ENCODE measurements at places on chromosomes 16 and 17.

DNA sequence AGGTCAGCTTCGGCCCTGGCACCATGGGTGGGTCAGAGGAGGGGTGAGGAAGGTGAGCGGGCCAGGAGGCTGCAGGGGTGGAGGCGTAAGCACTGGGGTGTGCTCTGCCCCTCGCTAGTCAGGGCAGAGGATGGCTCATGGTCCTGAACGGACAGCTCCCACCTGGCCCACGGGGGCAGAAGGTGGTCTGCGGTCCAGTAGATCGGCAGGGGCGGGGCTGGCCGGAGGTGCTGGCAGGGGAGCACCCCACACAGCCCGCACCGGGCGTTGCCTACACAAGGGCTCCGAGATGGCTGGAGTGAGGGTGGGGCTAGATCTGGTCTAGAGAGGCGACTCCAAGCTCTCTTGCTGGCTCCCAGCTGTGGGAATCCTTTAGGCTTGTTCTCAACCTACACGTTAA is 8.2 kb downstream of the NPTX1 start:
- no peak for DNase-seq

- DNase-seq, result no peak
Observed at GRCh38 chr16:31568577-31569359, 41.1 kb downstream of the AHSP start.

- no peak for DNase-seq
Observed at GRCh38 chr17:30586818-30587595, 109.8 kb downstream of the GOSR1 start.

- DNase-seq, result no peak
Observed at GRCh38 chr16:67039260-67040020, 10.5 kb downstream of the CBFB start.

DNA sequence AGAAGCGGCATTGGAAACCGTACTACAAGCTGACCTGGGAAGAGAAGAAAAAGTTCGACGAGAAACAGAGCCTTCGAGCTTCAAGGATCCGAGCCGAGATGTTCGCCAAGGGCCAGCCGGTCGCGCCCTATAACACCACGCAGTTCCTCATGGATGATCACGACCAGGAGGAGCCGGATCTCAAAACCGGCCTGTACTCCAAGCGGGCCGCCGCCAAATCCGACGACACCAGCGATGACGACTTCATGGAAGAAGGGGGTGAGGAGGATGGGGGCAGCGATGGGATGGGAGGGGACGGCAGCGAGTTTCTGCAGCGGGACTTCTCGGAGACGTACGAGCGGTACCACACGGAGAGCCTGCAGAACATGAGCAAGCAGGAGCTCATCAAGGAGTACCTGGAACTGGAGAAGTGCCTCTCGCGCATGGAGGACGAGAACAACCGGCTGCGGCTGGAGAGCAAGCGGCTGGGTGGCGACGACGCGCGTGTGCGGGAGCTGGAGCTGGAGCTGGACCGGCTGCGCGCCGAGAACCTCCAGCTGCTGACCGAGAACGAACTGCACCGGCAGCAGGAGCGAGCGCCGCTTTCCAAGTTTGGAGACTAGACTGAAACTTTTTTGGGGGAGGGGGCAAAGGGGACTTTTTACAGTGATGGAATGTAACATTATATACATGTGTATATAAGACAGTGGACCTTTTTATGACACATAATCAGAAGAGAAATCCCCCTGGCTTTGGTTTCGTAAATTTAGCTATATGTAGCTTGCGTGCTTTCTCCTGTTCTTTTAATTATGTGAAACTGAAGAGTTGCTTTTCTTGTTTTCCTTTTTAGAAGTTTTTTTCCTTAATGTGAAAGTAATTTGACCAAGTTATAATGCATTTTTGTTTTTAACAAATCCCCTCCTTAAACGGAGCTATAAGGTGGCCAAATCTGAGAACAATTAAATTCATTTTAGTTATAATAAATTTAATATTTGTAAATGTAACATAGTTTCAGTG is 1.7 kb downstream of the HEXIM1 start:
- DNase-seq, result no peak

GRCh38 chr17:41652461-41652970 is 28.1 kb upstream of the KRT17 start:
- DNase-seq, result no peak

- no peak for DNase-seq
Observed at GRCh38 chr16:75226550-75227360, 8.0 kb downstream of the CTRB1 start.

GRCh38 chr17:10512856-10513255 is 5.5 kb downstream of the MYH1 start:
- no peak for DNase-seq

DNA sequence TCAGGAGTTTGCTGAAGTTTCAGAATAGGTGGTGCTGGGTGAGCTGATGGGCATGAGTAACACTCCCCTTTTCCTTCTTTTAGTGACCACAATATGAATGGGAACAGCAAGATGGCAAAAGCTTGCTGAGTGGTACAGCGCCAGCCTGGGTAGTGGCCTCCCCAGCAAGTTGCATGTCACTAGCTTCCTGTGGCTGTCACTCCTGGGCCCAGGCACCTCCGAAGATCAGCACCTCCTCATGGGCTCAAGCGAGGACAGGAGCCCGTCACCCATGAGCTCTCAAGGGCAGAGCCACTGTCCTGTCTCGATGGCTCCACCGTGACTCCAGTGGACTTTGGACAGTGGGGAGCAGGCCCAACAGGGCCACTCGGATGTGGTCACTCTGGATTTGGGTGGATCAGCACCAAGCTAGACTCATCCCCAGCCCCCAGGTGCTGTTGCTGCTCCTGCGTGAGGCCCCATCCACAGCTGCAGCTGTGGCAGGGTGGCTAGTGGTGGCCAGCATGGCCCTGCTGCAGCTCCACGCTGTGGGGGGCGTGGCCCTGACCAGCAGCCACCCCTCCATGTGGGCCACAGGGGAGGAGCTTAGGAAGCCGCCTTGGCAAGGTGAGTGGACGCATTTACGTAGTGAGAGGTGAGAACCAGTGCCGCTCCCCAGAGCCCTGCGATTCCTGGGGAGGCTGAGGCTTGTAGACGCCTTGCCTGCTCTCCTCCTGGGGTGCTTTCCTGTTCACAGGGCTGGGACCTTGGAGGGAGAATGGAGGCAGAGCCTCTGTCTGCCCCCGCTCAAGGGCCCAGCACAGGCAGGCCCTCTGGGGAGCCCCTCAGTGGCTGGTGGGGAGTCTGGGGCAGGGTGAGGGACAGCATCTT is 13.6 kb upstream of the DNASE1 start:
- no peak for DNase-seq

DNA sequence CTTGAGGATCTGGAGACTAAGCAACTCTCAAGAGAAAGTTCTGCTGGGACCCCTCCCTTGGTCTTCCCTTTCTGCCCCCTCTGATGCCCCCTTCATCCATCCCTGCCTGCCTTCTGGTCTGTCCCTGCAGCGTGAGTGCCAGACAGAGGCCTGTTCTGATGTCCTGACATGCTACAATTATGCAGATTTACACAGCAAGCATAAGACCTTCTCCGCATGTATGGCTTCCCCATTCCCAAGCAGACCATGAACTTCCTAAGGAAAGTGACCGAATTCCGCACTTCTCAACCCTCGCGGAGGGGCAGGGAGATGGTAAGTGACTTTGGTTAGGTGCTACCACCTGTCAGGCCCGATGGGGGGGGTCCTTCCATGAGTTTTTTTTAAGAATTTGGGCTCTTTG is 150.1 kb upstream of the SDK2 start:
- DNase-seq, result no peak

GRCh38 chr17:10233161-10233560 is 34.8 kb upstream of the GAS7 start:
- no peak for DNase-seq

DNA sequence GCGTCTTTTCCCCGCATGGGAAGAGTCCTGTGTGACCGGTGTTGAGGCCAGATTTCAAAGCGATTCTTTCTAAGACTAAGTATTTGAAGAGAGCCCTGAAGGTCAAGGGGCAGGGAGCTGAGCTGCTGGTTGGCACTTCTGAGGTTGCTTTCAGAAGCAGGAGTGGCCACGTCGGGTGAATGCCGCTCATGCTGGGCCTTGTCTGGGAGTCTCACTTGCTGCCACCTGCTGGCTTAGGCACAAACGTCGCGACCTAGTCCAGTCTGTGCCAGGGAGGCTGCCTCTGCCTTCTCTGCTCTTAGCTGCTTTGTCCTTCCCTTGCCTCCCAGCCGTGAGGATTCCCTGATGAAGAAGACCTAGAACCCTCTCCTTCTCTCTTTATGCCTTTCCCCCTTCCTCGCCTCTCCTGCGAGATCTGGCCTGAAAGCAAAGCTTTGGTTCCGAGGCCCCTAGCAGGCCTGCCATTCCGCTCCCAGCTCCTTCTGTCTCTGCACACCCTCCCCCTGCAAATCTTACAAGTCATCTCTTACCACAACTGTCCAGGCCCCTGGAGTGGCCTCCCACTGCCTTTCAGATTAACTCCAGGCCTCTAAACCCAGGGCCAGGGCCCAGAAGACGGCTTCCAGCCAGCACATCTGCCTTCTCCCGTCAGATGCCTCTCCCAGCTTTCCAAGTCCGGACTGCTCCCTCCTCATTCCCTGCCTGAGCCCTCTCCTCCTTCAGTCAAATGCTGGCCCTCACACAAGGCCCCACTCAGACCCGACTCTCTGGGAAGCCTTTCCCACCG is 11.4 kb downstream of the CTNS start:
- no peak for DNase-seq

- no peak for DNase-seq
Observed at GRCh38 chr17:4940555-4941318, 669 bp downstream of the RNF167 start.

DNA sequence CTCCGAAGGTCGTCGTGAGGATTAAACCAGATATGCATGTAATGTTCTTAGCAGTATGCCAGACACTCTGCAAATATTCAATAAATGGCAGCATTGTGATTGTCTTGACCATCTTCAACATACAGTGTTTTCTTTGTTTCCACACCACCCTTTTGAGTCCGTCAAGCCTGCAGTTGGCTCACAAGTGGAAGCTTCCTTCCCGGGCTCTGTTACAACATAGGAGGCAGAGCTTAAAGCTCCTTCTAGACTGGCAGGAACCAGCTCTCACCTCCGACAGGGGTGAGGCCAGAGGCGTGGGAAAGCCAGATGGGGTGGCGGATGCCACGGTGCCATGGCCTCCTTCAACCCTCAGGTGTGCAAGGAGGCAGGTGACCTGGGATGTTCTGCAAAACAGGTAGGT is 138.3 kb downstream of the FOXL1 start:
- DNase-seq, result no peak

DNA sequence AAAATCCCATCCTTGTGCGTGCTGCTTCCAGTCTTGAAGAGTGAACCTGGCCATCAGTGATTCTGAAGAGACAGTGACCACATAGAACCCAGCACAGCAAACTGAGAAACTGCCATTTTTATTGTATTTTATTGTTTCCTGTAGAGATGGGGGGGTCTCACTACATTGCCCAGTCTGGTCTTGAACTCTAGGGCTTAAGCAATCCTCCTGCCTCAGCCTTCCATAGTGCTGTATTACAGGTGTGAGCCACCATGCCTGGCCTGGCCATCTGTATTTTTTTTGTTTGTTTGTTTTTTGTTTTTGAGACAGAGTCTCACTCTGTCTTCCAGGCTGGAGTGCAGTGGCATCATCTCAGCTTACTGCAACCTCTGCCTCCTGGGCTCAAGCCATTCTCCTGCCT is 13.9 kb downstream of the CENPV start:
- DNase-seq, result no peak

- DNase-seq, result no peak
Observed at GRCh38 chr17:39104657-39105056, 46.8 kb downstream of the PLXDC1 start.

- no peak for DNase-seq
Observed at GRCh38 chr16:2443555-2443954, 14.3 kb downstream of the CCNF start.

DNA sequence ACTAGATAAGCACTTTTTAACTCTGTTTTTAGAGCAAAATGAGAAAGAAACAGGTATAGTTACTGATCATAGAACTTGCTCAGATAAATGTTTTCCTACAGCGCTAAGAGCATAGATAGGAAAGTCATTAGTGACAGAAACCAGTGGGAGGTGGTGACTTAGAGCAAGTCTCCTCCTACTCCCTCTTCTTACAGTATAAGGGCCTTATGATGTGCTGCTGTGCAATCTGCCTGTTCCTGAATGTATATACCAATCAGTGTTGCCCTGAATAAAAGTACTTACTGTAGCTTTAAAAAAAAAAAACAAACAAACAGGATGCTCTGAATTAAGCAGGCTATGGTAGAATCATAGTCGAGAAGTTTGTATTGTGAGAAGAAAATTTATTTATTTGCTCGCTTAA is 23.3 kb upstream of the RASL10B start:
- no peak for DNase-seq

DNA sequence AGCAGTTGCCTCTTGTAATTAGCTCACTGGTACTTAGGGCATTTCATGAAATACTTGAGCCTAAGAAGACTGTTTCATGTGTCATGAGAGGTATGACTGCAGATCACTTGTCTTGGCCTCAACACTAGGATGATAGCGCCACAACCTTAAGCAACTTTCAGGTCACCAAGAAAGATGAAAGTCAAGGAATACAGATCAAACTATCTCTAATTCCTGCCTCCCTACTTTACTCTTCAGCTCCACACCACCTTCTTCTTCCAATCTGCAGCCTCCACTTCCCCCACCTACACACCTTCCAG is 28.0 kb downstream of the GNA13 start:
- DNase-seq, result no peak

DNA sequence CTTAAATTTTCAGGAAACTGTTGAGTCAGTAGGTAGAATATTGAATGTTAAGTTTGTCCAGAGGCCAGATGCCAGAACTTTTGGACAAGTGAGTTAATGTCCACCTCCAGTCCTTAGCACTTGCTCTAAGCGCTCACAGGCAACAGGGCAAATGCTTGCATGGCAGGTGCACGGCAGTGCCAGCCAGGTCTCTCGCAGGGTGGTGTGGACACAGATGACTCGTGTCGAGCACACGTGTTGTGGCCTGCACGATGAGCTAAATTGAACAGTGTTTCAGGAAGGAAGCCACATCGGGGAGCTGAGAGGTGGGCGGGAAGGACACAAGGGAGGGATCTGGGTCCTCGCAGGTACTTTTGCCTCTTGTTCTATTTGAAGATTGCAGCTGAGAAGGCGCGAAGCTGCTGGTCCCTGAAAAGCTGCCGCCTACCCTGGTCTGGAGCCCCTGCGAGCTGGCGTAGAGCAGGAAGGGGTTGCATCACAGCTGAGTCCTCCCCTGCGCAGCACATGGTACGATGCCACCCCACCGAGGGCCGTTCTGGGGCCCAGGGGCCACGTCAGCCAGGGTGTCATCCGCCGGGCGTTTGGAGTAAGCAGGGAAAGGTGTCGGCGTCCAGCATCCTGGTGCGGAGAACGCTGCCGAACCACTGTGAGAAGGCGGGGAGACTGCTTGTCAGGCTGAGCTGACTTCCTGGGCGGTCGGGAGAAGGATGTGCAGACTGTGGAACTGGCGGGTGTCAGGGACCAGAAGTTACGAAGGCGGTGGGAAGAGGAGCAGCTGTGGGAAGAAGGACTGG is 6.3 kb downstream of the RAB40C start:
- DNase-seq, result no peak

DNA sequence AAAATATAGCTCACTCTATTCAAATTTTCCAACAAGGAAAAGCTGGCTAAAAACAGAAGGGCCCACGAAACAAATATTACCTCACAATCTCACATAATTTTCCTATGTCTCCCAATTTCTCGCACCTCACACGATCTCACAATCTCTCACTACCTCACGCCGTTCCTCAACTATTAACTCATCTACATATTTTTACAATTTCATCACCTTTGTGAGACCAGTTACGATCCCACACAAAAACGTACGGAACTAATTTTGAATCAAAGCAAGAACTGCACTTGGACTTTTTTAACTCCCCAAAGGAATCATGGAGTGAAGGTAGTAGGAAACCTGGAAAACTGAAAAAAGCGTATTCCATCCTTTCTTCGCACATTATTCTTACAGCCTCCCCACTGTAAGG is 1.1 kb downstream of the CBX1 start:
- no peak for DNase-seq

GRCh38 chr17:19986941-19987861 is 9.6 kb upstream of the AKAP10 start:
- DNase-seq, result no peak
